NCI-H2029 treated with DMSO at 0.1 percent for 48 hours (cell line): ENCODE measurements at places on chromosomes 1 and 21.

DNA sequence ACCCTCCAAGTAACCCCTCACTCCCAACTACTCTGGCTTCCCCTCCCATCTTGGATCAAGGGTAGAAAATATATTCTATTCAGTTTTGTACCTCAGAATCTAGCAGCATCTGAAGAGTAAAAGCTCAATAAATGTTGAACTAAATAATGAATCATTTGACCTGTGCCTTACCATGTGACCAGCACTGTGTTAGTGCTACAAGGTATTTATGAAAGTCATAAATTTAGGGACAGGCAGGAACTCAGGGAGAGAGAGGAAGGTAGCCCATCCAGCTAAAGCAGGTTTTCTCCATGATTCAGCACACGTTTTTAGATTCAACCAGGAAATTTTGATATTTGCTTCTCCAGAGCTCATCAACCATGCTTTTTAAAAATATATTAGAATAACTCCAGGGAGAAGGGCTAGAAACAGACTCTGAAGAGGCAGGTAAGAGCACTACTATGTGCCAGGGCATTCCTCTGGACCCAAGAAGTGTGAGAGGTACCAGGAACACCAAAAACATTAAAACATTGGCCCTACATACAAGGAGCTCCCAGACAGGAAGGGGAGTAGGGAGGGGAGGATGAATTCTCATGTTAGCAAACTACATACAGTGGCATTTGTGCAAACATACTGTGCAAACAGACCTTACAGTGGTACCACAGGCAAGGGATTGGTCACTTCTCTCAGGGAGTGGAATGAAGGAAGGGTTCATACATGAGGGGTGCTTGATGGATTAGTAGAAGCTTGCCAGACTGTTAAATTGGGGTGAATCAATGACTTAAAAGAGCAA is 64.3 kb downstream of the FYB2 start:
- no peak for DNase-seq

- no peak for DNase-seq
Measured at GRCh38 chr1:24364975-24365678, 46.0 kb downstream of the GRHL3 start.

GRCh38 chr1:35062518-35063196 is 16.5 kb upstream of the ZMYM1 start:
- DNase-seq, result no peak

- DNase-seq, result no peak
Measured at GRCh38 chr21:14054682-14055081, 156.1 kb downstream of the LIPI start.

- DNase-seq, result no peak
Measured at GRCh38 chr21:14952916-14953315, 111.9 kb downstream of the NRIP1 start.

DNA sequence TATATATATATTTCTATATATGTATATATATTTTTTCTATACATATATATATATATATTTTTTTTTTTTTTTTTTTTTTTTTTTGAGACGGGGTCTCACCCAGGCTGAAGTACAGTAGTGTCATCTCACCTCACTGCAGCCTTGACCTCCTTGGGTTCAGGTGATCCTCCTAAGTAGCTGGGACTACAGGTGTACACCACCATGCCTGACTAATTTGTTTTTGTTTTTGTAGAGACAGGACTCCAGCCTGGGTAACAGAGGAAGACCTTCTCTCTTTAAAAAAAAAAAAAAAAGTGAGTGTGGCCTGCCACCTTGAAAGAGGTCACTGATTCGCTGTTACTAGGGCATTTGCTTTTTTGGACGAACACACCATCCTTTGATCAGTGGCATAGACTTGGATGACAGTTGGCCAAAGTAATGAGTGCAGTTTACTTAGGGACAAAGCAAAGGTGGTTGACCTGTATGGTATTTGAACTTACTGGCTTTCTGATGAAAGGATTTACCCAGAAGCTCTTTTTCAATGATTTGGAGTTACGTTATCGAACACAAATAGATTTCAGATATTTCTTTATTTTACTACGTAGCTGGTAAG is 10.8 kb downstream of the SLC25A33 start:
- DNase-seq, result no peak

DNA sequence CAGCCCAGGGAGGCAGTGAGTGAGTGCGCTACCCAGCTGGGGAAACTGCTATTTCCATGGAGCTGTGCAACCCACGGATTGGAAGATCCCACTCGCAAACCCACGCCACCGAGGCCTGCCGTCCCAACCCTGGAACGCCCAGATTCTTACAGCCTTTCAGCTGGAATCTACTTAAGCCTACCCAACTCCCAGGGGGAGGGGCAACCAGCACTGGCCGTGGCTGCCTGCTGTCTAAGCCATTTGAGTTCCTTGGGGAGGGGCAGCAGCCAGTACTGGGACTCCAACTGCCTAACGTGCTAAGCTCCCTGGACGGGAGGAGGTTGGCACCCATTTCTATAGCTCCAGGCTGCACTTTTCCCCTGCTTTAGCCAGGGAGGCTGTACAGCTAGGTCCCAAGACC is 27.1 kb upstream of the ZNF669 start:
- DNase-seq, result no peak

- no peak for DNase-seq
Measured at GRCh38 chr1:10789803-10790702, 6.4 kb downstream of the CASZ1 start.

- DNase-seq, result no peak
Measured at GRCh38 chr1:3013371-3014049, 7.8 kb upstream of the ACTRT2 start.

DNA sequence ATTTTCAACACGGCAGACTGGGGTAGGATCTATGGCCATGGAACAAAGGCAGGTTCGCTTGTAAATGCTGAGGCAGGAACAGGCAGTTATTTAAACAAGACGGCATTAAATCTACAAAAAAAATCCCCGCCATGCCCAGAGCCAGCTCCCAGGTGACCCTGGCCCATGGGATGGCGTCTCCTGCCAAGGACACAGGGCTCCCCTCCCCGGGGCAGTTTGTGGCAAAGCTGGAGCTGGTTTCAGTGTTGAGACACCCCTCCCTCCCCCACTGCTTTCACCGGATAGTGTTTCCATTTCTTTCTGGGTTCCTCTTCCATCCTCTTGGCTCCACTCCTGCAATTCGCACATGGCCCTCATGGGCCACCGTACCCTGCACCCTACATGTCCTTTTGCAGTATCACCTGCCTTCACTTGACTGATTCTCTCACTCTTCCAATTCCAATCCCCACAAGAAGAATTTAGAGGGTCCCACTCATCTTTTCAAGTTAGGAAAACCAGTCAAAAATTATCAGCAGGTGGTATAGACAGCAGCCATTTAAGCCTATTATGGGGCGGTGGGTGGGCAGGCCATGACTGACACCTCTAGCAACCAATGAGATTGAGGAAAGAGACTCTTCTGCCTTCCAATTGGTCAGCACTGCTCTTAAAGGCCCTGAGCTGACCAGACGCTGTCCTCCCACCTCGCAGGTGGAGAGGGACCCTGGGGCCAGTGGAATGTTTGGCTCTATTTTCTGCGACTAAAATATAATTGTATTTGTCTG is 52.0 kb downstream of the OLIG1 start:
- no peak for DNase-seq

DNA sequence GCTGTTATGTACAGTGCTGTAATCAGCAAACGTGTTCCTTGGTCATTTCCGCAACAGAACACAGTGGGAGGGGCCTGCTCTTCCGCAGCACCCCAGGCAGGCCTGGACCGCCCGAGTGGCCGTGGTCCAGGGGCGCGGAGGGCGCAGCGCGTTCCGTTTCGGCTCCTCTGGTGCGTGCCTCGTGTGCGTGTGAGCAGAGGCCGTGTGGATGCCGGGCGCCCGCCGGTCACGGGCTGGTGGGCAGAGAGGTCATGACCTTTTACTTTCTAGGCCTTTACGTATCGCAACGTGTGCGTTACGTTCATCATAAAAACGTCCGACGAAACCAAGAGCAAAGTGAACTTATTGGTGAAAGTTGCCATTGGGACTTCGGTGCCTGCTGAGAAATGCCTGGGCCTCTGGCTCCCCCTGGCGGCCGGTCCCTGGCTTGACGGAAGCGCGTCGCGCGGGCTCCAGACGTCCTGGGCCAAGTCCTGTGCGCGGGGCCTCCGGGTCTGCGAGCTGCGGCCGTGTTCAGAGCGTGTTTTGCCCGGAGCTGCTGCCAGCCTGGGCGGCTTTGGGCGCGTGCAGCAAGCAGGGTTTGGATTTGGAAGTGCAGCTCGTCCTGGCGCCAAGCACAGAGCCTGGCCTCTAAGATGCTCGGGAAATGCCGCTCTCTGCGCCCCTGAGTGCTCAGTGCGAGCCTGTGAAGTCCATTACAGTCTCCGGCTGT is 34.4 kb downstream of the COL18A1 start:
- peak; percentile 1 for DNase-seq

- DNase-seq, result no peak
Measured at GRCh38 chr21:42025376-42026081, 15.4 kb upstream of the ZBTB21 start.

GRCh38 chr1:89941110-89941766 is 53.7 kb upstream of the ZNF326 start:
- DNase-seq, result no peak

GRCh38 chr1:42830631-42831030 is 13.4 kb upstream of the SVBP start:
- DNase-seq, result no peak

- DNase-seq, result no peak
Measured at GRCh38 chr1:172700556-172700955, 41.7 kb downstream of the FASLG start.

DNA sequence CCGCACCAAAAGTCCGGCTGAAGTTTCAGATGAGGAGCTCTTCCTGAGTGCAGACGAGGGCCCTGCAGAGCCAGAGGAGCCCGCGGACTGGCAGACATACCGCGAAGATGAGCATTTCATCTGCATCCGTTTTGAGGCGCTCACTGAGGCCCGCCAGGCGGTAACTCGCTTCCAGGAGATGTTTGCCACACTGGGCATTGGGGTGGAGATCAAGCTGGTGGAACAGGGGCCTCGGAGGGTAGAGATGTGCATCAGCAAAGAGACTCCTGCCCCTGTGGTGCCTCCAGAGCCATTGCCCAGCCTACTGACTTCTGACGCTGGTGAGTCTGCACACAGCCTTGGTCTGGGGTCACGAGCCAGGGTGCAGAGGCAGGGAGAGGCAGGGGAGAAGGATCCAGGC is 84.7 kb downstream of the TRIM11 start:
- DNase-seq, result no peak

DNA sequence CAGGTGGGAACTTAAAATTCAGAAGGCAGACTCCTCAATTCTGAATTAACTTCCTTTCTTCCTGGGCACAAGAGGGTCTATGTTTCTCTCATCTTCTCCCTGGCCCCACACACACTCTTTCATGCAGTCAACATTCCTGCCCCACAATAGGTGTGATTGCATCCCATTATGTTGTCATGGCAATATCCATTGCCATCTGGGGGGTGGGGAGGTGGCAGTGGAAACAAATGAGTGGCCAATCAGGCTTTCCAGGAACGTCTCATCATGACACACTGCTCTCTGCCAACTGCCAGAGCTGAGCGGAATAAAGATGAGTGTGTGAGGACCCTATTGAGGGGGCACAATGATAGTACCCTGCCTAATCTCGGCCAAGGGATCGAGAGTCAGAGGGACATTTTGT is 80.4 kb downstream of the KCND3 start:
- DNase-seq, result no peak

GRCh38 chr1:154859786-154860155 is 10.3 kb downstream of the KCNN3 start:
- no peak for DNase-seq

GRCh38 chr1:22142315-22143064 is 407 bp downstream of the WNT4 start:
- no peak for DNase-seq

GRCh38 chr1:86865973-86866637 is 47.8 kb downstream of the SELENOF start:
- DNase-seq, result no peak

GRCh38 chr21:38637161-38637560 is 138.9 kb upstream of the ERG start:
- DNase-seq, result no peak

DNA sequence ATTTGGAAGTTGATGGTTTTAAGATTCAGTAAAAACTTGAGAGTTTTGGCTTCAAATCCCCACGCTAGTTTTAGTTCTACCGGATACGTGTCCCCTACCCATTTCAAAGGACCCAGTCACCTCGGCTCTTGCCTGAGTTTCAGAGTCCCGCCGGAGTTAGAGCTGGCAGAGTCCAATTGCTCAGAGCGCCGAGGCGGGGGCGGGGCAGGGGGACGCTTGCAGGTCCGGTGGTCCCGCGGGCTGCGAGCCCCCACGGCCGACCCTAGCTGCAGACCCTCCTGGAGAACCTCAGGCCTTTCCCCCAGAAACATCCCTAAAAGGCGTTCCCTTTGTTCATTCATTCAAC is 765 bp upstream of the VPS45 start:
- DNase-seq, result no peak

DNA sequence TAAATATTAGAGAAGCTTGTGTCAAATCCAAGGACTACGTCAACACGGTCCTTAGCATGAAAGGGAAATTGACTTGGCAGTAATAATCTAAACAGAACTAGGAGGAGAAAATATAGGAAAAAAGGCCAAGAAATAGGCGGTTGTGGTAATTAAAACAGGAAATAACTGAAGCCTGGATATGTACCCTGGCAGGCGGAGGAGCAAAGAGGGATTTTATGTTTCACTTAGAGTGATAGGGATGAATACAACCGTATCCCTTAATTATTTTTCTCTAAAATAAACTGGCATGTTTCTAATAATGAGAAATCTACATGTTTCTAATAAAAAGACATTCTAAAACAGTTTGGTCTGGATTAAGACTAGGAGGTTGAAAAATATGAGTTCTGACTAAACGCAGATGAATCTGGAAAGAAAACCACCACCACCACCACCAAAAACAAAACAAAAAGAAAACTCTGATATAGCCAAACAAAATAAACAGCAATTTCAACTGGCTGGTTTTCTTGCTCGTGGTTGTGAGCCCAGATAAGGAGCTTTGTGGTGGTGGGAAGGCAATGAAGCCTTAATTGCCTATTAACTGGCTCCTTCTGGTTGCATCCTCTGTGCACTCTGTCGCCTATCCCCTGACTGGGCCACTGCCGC is 334.2 kb upstream of the SNX7 start:
- DNase-seq, result no peak

- DNase-seq, result no peak
Measured at GRCh38 chr1:235404190-235404589, 37.0 kb downstream of the TBCE start.
